ENCODE measurements at places on chromosomes 12 and 14. TPM values are rescaled to one million over a fixed set of nuclear protein-coding genes. Genes with fewer than 3 reads are reported as not detected.

DNA sequence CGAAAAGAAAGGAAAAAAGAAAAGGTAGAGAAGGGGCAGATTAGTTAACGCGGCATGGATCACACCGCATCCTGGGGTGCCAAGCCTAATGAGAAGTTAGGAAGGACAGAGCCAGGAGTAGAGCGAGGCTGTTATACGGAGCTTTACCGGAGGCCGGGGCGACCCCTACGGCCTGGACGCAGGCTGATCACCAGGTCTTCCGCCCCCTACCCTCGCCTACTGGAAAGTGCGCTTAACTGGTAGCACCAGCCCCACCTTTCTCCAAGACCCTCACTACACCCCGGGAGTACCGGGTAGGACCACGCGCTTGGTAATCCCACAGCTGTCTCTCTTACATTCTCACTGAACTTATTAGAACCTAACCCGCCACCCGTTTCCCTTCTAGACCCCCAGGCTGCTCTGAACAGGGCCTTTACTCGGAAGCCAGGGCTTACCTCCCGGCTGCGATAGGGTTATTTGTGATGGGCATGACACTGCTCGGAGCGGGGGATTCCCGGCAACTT lies 33.8 kb downstream of the WBP11 start:
- DNase-seq: no peak
- H3K27me3 ChIP-seq: no peaks in the 10 kb centered on the region
- H3K27ac ChIP-seq: peak overlapping the region; percentile 99
- H3K4me1 ChIP-seq: peaks cover 49% of the 10 kb centered on the region
- H3K4me3 ChIP-seq: peak overlapping the region; percentile 96

DNA sequence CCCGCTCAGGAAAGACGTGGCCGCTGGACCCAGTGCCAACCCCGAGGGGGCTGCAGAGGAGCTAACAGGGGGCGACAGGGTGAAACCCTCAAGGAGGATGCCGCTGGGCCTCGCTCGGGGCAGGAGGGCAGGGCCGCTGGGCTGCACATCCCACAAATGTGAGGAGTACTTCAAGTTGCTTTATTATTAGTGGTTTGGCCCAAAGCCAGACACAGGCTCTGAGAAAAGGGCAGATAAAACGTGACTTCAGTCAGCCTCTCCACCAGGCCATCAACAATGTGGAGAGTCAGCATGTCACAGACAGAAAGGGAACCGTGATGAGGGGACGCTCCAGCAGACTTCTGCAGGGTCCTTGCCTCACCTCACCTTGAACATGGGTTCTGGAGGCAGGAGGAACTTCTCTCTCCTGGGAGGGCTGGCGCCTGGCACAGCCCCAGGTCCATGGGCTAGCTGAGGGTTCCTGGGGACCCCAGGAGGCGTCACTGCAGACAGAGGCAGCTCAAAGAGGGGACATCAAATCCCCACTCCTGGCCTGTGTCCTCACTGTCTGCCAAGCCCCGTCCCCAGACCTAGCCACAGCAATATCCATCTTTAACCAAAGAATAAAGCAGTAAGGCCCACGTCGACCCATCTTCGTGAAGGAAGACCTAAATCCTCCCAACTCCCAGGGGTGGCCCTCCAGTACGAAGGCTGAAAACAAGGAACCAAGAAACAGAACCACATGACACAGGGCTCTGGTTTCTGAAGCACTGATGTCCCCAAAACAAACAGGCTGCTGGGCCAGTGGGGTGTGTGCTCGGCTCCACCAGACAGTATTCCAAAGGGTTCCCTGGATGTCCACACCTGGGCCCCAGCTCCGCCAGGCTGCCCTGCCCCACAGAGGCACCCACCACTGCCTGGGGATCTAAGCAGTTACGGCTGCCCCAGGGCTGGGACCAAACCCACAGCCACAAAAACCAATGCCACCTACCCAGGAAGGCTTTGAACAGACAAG lies 35.1 kb downstream of the CCDC85C start:
- H3K27me3 ChIP-seq: no peaks in the 10 kb centered on the region
- H3K27ac ChIP-seq: no peak overlapping the region
- H3K36me3 ChIP-seq: no peaks in the 10 kb centered on the region
- DNase-seq: no peak
- H3K4me3 ChIP-seq: no peak overlapping the region

GRCh38 chr14:100070310-100070709 lies 5.1 kb downstream of the EVL start:
- H3K27me3 ChIP-seq: no peaks in the 10 kb centered on the region
- peak; percentile 78 for DNase-seq
- peaks cover 65% of the 10 kb centered on the region for H3K36me3 ChIP-seq
- peak overlapping the region; percentile 98 for H3K27ac ChIP-seq

DNA sequence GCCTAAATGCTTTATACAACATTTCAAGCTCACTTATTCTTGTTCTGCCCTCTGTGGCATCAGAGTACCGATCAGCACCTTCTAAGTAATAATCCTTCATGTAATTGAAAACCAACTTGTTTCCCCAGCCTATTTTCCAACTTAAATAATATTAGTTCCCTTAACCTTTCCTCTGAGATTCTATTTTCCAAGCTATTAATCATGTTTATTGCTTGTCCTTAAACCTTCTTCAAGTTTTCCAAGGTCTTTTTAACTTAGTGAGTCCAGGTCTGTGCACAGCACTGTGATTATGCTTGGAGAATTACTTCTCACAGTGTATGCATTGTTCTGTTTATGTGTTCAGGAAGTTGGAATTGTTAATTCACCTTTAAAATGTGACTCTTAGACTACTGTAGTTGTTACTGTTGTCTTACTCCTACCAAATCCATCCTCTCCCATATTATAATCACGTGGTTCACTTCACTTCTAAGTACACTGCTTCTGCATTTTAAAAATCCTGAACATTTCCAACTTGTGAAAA lies 1039.3 kb upstream of the FOXG1 start:
- no peaks in the 10 kb centered on the region for H3K36me3 ChIP-seq
- H3K4me1 ChIP-seq: no peaks in the 10 kb centered on the region
- H3K27ac ChIP-seq: no peak overlapping the region

DNA sequence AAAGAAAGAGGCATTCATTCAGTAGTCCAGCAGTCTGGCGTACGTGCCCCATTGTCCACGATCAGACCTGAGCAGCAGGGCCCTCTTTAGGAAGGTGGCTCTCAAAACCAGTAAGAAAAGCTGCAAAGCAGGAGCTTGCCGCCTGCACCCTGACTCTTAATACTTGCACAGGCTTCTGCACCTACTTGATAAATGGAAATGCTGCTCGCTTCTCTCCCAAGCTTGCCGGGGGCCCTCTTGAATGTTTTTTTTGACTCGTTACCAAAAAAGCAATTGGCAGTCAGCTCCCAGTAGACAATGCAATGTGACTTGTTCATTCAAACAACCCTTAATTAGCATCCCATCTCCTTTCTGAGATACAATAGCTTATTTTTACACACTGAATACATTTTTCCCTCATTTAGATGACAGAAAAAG lies 27.2 kb upstream of the PTPRB start:
- peaks cover 3% of the 10 kb centered on the region for H3K27me3 ChIP-seq
- H3K4me1 ChIP-seq: no peaks in the 10 kb centered on the region
- H3K36me3 ChIP-seq: no peaks in the 10 kb centered on the region
- no peak for DNase-seq

GRCh38 chr14:72776701-72777261 lies 117.1 kb downstream of the DPF3 start:
- H3K27ac ChIP-seq: peak overlapping the region; percentile 15
- H3K27me3 ChIP-seq: peaks cover 3% of the 10 kb centered on the region
- H3K4me3 ChIP-seq: no peak overlapping the region

DNA sequence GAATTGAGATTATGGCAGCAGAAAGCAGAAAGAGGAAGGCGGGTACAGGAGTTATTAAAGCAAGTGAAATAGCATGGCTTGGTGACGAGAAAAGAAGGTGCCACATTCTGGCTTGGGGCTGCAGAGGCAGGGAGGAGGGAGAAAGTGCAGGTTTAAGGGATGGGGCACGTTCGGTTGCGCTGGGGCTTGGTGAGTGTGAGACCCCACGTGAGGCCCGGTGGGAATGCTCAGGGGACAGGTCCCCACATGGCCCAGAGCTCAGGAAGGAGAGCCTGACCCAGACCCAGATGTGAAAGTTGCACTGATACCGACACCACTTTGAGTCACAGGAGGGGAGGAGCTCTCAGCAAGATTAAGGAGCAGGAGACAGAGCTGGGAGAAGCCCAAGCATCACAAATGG lies 187.1 kb downstream of the PIWIL1 start:
- H3K27me3 ChIP-seq: no peaks in the 10 kb centered on the region
- H3K27ac ChIP-seq: no peak overlapping the region
- no peak for DNase-seq

DNA sequence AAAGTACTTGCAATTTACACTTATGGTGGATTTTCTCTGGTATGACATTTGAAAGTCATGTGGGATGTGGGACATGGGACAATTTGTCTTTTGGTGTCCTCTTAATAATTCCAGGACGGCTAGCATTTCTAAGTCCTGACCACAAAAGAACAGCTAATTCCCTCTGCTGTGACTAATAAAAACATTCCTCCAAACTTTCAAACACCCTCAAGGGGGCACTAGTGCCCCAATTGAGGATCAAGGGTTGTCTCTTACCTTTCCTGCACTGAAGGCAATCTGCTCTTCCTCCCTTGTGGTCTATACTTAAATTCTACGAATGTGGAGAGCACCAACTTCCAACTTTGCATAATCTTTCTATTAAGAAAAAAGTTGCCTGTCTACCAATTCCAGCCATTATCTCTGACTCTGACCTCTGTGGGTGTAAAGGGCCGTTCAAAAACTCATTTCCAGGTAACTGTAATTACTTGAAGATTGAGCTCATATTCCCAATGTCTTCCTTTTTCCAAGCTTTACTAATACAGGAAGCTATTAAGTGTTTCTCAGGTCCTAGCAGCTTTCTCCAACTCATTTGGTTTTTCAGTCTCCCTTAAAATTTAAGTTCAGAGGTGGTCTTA lies 210.2 kb downstream of the PTPRO start:
- no peak overlapping the region for H3K27ac ChIP-seq
- peaks cover 13% of the 10 kb centered on the region for H3K4me1 ChIP-seq
- H3K4me3 ChIP-seq: no peak overlapping the region
- peaks cover 18% of the 10 kb centered on the region for H3K27me3 ChIP-seq
- DNase-seq: peak; percentile 89

DNA sequence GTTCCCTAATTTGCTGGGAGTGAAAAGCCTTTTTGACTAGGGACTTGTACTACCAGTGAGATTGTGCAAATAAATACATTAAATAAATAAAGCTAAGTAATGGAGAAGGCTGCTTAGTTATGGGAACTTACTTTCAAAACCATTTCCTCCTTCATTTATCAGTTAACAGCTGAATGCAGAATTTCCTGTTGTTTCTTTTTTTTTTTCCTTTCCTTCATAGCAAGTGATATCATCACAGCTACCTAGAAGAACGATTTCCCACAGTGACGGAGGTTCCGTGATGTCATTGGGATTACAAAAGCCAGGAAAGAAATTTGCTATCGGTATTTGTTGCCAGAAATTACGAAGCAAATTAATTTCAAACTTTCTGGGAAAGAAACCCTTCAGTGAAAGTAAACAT lies 42.1 kb upstream of the SOCS2 start:
- H3K27me3 ChIP-seq: peaks cover 2% of the 10 kb centered on the region
- H3K36me3 ChIP-seq: peaks cover 3% of the 10 kb centered on the region
- H3K4me1 ChIP-seq: peaks cover 17% of the 10 kb centered on the region

DNA sequence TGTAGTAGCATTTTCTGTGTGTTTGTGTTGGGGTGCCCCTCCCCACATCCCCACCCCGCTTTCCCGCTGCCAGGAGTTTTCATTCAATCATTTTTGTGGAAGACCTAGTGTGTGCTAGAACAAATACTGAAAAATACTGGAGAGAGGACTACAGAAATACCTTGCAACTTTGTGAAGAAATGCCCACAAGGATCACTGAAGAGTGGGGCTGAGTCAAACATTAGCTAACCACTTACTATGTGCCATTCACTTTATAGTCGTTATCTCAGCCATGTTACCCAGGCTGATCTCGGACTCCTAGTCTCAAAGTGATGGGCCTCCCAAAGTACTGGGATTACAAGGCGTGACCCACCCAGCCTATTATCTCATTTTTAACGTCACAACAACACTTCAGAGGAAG lies 559 bp upstream of the LMBR1L start:
- H3K27ac ChIP-seq: peak overlapping the region; percentile 94
- peak overlapping the region; percentile 97 for H3K4me3 ChIP-seq
- H3K27me3 ChIP-seq: no peaks in the 10 kb centered on the region
- peaks cover 10% of the 10 kb centered on the region for H3K36me3 ChIP-seq
- peaks cover 24% of the 10 kb centered on the region for H3K4me1 ChIP-seq

DNA sequence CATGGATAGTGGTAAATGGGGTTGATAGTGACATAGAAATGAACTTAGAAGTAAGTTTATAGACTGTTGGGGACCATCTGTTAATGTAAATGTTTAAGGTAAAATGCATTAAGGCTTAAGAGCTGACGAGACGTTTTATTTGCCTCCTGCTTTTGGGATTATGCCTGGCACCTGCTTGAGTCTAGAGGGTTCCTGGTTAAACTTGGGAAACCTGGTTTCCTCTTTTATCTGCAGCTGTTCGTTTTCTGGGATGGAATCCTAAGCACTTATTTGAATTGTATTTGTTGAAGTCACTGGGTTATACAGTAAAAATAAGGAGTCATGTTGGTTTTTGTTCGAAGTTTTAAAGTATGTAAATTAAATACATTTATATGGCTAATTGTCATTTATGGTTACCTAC lies 914.7 kb downstream of the NRXN3 start:
- DNase-seq: no peak
- no peaks in the 10 kb centered on the region for H3K27me3 ChIP-seq
- no peaks in the 10 kb centered on the region for H3K4me1 ChIP-seq
- H3K27ac ChIP-seq: no peak overlapping the region
- no peaks in the 10 kb centered on the region for H3K36me3 ChIP-seq

DNA sequence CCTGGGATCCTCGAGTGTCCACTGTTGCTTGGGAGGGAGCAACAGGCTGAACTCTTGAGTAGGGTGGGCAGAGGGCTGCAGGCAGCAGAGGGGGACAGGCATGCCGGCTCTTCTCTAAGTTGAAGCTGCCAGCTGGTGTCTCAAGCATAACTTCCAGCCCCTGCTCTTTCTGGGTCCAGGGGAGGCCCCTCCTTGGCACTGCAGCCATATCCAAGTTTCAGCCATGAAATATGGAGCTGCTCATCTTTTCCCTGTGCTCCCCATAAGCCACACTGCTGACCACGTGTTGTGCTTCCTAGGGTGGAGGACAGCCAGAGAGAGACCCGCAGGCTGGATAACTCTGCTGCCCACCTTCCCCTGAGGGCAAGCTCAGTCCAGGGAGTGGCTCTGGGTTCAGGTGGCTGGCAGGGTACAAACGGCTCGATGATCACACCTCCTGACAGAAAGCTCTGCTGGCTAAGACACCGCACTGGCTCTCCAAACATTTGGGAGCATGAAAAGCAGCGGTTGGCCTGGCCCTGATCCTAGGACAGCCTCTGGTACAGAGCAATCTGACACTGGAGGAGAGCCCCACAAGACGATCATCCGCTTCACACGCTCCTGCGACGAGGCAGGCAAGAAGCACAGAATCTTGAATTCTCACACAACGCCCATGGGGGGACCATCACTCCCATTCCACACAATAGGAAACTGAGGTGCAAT lies 79.6 kb downstream of the PITPNM2 start:
- peaks cover 33% of the 10 kb centered on the region for H3K4me1 ChIP-seq
- no peaks in the 10 kb centered on the region for H3K27me3 ChIP-seq
- no peaks in the 10 kb centered on the region for H3K36me3 ChIP-seq
- H3K27ac ChIP-seq: no peak overlapping the region
- no peak for DNase-seq
- H3K4me3 ChIP-seq: no peak overlapping the region

GRCh38 chr12:127559349-127560040 lies 707.5 kb upstream of the TMEM132C start:
- H3K4me3 ChIP-seq: peak overlapping the region; percentile 63
- peak overlapping the region; percentile 96 for H3K27ac ChIP-seq
- DNase-seq: peak; percentile 95

SERPINA1 gene
- total RNA-seq: 0.59 TPM

RND1 gene
- total RNA-seq: 5.7 TPM

GDF3 gene
- not detected for total RNA-seq

Data from activated CD4-positive, alpha-beta T cell treated with anti-CD3 and anti-CD28 coated beads, Interleukin-2, amount 10 ng/mL, durations not matched to agents 24 days and 14 days (primary cell).